ENCODE measurements at places on chromosomes 1 and 21.

- DNase-seq, result no peak
Measured at GRCh38 chr1:48659801-48660200, 116.9 kb downstream of the BEND5 start.

GRCh38 chr1:27591622-27592021 is 12.3 kb downstream of the AHDC1 start:
- DNase-seq, result no peak

- no peak for DNase-seq
Measured at GRCh38 chr1:23588749-23589548, 29.6 kb upstream of the ID3 start.

DNA sequence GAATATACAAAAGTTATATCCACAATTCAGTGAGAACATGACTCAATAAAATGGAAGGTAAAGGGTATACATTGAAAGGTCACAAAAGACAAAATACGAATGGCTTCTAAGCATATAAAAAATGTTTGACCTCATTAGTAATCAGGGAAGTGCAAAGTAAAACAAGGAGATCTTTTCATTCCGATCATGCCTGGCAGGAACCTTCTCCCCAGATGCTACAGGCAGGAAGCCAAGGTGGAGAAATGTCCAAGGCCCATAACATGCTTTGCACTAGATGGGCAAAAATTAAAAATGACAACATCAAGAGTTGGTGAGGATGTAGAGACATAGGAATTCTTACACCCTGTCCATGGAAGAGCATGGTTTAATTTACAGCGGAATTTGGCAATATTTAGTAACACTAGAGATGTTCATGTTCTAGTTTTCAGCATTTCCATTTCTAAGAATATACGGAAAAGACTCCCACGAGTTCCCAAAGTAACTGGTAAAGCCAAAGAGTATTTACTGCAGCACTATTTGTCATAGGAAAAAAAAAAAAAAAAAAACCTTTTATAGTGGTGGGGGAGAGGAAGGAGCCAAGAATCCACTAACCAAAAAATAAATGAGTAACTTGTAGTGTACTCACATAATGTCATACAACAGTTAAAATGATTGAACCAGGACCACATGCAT is 184.5 kb upstream of the KAZN start:
- DNase-seq, result no peak

GRCh38 chr1:150507912-150508864 is at the start of gene ECM1:
Gene ECM1, plus strand, starts transcription at chr1:150508109. Its CDS starts 101 bp downstream, at chr1:150508210.
- DNase-seq, result peak; percentile 7

DNA sequence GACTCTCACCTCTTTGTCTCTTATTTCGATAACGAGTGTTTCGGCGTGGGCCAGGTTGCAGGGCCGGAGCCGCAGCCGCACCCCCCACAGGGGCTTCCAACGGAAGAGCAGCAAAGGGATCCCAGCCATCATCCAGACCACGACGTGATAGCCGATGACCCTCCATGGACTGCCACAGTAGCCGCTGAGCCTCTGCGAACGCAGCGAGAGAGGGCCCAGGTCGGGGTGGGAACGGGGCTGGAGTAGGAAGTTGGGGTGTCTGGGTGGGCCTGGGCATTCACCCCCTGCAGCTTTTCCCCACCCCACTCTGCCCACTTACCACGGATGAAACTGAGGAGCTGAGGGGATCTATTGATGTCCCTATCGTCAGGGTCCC is 6.4 kb downstream of the ATP13A2 start:
- DNase-seq, result no peak

DNA sequence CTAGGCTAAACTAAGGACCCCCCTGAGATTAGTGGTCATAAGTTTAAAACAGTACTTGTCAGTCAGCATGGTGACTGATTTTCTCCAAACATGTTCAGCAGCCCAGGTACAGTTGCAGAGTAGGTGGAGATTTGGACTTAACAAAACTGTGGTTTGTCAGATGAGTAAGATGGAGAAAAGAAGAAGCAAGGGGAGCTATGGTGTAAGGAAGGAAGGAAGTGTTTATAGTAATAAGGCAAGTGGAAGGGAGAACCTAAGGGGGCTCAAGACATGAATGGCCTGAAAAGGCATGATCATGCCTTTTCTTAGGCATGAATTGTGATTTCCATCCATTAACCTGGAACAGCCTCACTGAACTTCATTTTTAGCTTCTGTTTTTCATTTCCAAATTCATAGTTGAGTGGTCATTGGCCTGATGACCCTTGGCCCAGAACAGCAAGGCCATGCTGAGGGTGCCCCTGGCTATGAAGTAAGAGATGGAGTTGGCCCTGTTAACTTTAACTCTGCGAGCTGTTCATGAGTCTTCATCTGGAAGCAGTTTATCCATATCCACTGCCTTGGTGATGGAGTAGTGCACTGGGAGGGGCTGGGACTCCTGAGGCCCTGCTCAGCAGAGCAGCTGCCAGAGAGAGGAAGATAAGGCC is 60.7 kb downstream of the LRRC8D start:
- no peak for DNase-seq

DNA sequence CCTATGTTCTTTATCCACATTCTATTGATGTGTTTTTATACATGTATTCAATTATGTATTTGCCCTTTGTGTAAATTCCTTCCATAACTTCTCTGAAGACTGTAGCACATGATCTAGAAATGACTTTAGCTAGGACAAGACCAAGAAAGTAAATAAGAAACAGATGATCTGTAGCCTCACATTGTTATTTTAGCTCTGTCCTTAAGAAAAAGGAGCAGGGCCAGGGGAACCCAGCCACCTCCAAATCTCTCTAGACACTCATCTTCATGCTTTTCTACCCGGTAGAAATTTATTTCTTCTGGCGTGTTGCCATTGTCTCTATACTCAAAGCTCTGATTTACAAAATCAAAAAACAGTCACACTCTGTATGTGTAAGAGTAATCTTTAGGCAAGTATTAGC is 27.1 kb downstream of the CDC7 start:
- DNase-seq, result no peak

- DNase-seq, result peak; percentile 87
Measured at GRCh38 chr1:156104065-156104810, 10.3 kb upstream of the LMNA start.

- DNase-seq, result no peak
Measured at GRCh38 chr21:38112219-38112789, 144.5 kb upstream of the KCNJ15 start.

GRCh38 chr1:57321776-57322175 is 102.1 kb downstream of the DAB1 start:
- DNase-seq, result no peak

DNA sequence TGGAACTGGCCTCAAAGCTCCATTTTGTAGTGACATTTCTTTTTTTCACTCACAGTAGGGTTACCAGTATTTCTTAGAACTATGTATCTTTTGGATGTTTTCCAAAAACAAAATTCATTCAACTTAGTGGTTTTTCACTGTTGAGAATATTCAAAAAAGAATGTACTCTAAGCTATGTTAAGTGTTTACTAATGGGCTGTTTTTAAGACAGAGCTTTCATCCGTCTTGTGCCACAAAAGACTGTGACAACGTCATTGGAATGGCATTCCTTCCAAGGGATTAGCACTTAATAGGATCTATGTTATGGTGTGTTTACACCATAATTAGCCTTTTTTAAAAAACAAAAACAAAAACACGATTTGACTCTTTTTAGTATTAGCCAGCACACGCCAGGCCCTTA is 66.8 kb downstream of the TTC3 start:
- no peak for DNase-seq

GRCh38 chr1:176605176-176605575 is 142.2 kb downstream of the PAPPA2 start:
- DNase-seq, result no peak

- DNase-seq, result no peak
Measured at GRCh38 chr1:224784265-224785039, 145.0 kb upstream of the DNAH14 start.

GRCh38 chr1:45802343-45803298 is 791 bp upstream of the MAST2 start:
- DNase-seq, result peak; percentile 60

DNA sequence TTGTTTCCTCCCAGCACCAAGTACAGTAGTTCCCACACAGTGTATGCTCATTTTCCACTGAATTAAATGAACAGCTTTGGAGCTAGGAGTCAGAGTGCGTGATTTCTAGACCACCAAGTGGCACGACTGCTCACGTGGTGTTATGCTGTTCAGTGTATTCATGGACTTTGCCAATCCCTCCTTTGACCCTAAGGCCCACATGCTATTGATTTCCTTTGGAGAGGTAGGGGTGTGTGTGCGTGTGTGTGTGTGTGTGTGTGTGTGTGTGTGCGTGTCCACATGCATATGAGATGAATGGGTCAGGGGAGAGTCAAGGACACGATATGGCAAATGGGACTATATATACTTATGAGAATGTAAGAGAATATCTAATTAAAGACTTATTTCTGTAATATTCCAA is 177.2 kb downstream of the LMX1A start:
- no peak for DNase-seq

- DNase-seq, result no peak
Measured at GRCh38 chr1:18972531-18972930, 16.1 kb upstream of the IFFO2 start.

- DNase-seq, result no peak
Measured at GRCh38 chr1:212291505-212292134, 6.4 kb downstream of the PPP2R5A start.

DNA sequence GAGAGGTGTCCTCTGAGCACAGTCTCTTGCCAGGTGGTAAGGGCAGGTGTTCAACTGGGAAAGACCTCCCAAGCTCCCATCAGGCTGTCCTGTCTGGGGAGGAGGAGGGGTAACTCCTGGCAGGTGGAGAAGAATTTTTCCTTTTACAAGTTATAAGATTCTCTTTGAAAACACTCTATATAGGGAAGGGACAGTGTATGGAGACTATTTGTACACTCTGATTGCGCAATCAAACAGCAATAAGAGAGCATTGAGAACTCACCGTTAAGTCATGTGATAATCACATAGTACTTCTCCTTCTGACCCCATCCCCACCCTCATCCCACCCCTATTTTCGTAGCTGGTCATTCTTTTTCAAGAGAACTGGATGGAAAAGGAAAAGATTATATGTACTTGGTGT is 179.3 kb upstream of the ZNF644 start:
- no peak for DNase-seq

DNA sequence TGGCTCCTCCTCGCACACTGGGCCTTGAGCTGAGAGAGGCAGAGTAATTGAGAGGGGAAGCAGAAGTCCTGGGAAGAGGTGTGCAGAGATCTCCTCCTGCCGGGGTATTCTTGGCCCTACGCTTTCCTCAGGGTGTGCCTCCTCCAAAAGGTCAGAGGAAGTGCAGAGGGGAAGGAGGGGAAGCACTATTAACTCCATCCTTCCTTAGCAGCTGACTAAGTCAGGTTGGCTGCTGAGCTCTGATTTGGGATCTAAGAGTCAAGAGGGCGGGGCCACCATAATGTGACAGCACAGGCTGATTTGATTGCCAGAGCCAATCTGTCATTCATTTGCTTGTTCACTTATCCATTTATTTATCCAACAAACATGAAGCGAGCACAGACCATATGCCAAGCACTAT is 12.3 kb downstream of the ATP2B4 start:
- peak; percentile 41 for DNase-seq

DNA sequence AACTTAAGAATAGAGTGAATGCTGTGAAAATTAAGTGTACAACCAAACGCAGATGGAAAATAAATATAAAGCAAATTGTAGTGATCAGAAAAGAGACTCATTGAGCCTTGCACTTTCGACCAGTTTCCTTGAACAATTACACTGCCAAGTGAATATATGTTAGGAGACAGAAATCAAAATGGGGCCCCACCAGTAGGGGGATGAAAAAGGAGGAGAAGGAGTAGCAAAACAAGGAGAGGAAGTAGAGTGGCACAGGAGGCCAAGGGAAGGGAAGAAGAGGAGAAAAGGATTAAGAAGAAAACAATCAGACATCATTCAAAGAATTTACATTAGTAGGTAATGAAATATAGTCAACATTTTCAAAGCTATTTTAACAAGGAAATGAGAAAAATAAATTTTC is 1770.6 kb downstream of the PLA2G4A start:
- DNase-seq, result no peak

- no peak for DNase-seq
Measured at GRCh38 chr1:212980123-212980785, 29.9 kb downstream of the VASH2 start.

DNA sequence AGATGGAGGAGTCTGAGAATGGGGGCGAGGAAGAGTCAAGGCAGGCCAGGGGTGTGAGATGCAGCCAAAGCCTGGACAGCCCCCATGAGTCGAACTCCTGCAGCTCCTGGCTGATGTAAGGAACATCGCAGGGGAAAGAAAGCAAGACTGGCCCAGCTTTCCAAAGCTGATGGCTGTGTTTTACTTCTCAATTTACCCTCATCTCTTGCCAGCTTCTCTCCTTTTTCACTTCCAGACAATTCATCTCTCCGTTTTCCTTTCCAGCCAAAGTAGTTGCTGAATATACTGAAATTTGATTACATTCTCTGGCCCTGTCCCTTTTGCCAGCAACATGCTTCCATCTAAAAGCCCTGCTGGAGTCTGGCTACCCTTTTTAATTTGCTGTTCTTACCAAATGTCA is 40.0 kb upstream of the UBE2U start:
- DNase-seq, result no peak

GRCh38 chr1:115565353-115565752 is 76.4 kb upstream of the VANGL1 start:
- DNase-seq, result no peak

- DNase-seq, result no peak
Measured at GRCh38 chr1:190274721-190275120, 202.9 kb downstream of the BRINP3 start.

DNA sequence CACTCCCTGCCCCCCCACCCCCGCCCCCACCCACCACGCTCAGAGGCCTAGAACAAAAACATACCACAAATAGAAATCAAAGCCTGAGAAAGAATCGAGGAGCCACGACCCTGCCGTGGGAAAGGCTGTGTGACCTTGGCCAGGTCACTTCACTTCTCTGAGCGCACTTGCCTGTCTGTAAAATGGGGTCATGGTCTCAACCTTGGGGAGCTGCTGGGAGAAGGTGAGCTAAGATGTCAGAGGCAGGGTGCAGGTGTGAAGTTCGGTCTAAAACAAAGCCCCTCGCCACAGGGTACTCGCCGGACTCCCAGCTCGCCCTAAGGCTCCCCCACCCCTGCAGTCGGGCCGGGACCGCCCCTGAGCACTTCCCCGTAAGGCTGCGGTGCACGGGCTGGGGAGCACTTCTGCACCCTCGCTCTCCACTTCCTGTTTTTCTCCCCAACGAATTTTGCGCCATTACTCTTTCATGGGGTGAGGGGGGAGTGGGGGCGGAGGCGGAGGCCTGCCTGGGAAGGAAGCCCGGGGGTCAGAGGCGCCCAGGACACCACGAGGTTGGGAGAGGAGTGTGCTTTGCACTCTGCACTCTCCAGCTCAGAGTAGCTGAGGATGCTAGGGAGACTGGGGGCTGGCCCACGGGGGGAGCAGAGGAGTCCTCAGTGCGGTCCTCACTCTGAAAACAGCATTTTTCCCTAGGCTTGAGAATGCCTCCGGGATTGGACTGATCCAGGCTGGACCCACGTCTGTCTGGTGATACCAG is 21.9 kb upstream of the PIK3CD start:
- DNase-seq, result peak; percentile 77

GRCh38 chr1:222373216-222373615 is 174.7 kb downstream of the HHIPL2 start:
- DNase-seq, result no peak

GRCh38 chr1:209619696-209620486 is 32.3 kb downstream of the LAMB3 start:
- DNase-seq, result no peak

- no peak for DNase-seq
Measured at GRCh38 chr1:232132572-232132971, 497.4 kb downstream of the SIPA1L2 start.
